ENCODE measurements at places on chromosomes 4 and X. TPM values are rescaled to one million over a fixed set of nuclear protein-coding genes. Genes with fewer than 3 reads are reported as not detected.
A peak's percentile ranks its signal among the peaks of the same experiment; 100 is the strongest.

- peak; percentile 43 for DNase-seq
Measured at GRCh38 chrX:74925225-74926088, at the start of gene NEXMIF. Gene NEXMIF, minus strand, starts transcription at chrX:74925452.

Gene DNAAF6
- total RNA-seq = not detected

DNA sequence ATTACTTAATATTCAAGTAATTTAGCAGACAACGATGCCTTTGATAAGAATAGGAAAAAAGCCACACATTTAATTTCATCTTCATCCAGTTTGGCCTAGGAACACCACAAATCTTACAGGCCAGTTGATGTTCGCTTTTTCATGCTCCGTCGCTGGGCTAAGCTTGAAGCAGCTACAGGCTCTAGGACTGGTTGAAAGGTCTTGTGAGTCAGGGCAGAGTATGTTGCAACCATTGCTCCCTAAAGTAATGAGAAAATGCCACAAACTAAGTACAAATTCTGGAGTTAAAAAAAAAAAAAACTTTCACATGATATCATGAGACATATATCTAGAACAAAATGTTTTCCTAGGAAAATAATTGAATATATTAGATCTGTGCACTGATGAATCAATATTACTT, 123.8 kb downstream of the RPS6KA6 start:
- no peak for DNase-seq

GRCh38 chr4:7967501-7968261, 28.0 kb upstream of the AFAP1 start:
- no peak for DNase-seq

DNA sequence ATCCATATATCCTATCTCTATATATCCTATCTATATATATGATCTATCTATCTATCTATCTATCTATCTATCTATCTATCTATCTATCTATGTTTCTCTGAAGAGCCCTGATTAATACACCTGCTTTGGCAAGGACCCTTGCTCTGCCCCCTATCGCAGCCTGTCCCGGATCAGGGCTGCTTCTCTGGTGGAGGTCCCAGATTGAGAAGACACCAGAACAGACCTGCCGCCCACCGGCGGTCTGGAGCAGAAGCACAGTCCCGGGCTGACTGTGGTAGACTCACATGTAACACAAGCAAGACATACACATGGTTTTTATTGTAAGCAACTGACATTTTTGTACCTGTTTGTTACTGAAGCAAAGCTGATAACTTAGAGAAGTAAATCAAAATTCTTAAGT, 52.8 kb downstream of the ING2 start:
- no peak for DNase-seq

DNA sequence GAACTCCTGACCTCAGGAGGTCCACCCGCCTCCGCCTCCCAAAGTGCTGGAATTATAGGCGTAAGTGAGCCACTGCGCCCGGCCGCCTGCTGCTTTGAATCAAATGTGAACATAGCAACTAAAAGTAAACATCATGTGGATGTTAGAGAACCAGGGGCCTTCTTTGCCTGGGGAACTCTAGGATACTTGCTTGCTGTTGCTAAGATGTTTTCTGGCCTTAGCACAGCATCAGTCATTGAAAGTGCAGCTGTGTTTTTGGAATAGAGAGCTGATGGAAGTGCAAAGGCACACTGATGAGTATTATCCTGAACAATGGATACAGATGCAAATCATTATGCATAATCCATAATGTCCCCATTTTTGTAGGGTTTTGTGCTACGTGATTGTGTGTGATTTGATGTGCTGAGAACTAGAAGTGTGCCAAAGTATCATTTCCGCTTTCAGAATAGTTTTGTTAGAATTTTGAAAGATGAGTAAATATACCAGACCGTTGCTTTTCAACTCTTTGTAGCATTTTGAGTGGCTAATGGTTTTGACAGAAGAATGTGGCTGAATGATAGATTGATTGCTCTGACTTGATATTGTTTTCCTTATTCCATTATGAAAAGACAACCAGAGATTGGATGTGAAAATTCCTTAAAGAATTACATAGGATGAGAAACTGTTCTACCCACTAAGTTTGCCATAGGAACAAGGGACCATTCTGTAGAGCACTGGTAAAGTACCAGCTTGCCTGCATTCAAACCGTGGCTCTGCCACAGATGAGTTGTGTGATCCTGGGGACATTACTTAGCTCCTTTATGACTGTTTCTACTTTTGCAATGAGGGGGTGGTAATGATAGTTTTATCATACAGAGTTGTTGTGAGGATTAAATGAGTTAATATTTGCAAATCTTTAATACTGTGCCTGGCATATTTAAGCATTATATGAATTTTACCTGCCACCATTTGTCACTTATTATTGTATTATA, 74.7 kb downstream of the REPS2 start:
- no peak for DNase-seq

GRCh38 chrX:17689971-17690409, 47.3 kb upstream of the SCML1 start:
- peak; percentile 29 for DNase-seq

Gene LEF1
- total RNA-seq = 325 TPM

DNA sequence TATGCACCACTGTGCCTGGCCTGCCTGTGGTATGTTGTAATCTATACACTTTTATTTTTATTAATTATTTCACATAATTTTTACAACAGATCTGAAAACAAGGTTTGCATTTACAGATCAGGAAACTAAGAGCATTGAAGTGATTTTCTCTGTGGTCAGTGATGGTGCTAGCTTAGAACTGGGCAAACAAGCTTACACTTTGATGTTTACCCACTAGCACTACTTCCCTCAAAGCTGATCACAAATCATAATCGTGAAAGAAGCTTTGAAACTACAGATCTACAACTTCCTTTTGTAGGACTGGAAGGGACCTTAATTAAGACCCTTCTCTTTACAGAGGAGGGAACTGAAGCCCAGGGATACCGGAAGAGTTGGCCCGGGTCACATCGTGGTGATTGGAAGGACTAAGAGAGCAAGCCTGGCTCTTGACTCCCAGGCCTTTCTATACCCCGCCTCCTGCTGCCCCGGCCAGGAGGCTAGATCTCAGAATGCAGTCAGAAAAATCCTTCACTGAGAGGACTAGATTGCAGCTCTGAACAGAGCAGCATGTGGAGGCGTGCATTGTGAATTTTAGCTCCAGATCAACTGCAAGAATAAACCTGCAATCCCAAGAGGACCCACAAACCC, 93.7 kb upstream of the ZNF827 start:
- no peak for DNase-seq

Gene FAM9A
- not detected for total RNA-seq

DNA sequence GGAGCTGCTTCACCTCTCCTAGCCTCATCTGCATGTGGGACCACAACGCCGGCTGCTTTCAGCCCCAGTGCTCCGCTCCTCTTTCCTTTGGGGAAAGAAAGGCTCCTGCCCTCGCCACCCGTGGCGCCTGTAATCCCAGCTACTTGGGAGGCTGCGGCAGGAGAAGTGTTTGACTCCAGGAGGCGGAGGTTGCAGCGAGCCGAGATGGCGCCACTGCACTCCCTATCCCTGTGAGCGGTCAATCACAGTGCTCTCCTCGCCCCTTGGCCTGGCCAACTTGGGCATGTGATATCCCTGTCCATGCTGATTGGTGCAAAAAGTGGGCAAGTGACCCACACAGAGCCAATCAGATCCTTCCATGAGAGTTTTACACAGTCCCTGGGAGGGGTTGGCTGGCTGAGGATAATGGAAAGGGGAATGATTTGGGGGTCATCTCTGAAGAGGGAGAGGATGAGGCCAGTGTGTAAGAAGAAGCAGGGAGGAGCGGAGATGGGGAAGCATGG, 56.2 kb downstream of the WFS1 start:
- no peak for DNase-seq

Gene CTAG2
- not detected for total RNA-seq

DNA sequence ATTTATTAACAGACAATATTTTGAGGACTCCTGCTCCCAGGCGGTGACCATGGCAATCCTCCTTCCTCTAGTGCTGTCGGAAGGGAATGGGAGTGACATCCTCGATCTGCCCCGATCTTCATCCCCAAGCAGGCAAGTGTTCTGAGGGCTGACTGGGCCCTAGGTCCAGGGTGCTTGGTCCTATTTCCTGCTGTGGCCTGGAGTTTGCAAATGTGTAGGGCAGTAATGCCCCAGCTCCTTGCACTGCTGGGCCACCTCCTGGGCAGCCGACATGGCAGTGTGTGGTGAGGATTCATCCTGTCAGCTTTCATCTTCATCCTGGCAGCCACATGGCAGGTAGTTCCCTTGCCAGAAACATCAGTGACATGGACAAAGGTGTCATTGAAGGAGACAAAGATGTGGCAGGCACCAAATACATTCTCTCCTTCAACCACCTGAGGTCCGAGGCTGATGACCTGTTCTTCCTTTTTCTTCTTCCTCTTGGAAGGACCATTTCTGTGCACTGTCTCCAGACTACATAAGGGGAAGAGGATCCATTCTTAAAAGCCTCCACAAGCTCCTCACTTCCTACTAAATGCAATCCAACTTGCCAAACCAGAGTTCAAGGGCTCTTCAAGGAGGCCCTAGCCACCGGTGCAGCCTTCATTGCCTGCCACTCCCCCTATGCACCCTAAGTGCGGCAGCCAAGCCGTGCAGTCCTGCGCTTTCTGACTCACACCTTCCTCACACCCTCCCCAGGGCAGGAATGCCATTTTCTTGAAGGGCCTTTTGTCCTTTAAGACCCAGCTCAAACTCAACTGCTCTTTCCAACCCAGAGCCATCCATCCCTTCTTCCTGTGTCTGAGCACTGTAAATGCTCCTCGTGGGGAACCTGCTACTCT, 65.7 kb downstream of the TMEM154 start:
- DNase-seq = no peak

Gene EDA
- 2.4 TPM for total RNA-seq

Gene SLC26A1
- 0.35 TPM for total RNA-seq

DNA sequence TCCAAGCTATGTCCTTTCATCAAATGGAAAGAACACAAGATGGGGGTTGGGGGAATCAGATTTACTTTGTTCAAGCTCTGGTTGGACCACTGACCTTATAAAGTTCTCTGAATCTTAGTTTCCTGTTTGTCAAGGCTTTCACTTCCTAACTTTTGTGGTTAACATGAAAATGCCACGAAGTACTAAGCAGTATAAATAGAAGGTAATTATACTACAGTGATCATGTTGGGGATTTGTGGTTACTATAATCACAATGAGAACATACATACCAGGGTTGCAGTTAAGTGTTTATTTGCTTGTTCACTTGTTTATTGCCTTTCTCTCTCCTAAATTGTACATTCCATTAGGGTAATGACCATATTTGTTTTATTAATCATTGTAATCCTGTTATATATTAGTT, 53.2 kb downstream of the SPRY1 start:
- peak; percentile 16 for DNase-seq

DNA sequence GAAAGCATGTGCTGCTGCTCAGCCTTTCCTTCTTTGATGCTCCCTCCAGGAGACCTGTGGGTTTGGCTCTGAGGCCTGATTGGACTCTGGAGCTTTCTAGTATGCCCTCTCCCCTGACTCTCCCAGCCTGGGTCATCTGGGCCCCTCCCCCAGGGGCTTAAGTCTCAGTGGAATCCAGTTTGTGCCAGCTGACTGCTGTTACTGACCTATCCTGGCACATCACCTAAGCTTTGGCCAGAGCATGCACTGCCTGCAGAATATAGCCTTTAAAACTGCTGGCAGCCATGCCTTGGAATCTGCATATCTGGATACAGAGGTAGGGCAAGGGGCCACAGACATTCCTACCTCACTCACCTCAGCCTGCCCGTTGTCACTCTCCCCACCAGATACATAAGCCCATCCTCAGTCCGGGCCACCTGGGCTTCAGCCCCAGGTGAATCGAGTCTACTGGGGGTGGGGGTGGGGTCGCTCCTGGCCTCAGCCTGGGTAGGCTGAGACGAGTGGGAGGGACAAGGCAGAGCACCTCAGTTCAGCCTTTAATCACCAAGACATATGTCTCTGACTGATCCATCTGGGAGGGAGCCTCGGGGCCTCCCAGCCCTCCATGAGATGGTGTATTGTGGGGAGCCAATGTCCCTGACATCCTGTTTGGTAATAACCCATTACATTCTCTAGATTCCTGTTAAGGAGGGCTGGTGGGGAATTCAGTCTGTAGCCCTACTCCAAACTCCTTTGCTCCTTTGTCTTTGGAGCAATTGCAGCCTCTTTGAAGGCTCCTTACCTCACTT, 61.2 kb downstream of the STARD8 start:
- no peak for DNase-seq

Gene PTCHD1
- total RNA-seq = not detected

GRCh38 chr4:182583703-182584415, 333.3 kb downstream of the DCTD start:
- DNase-seq = no peak

GRCh38 chr4:635851-636627, 10.7 kb downstream of the PDE6B start:
- DNase-seq = no peak

- DNase-seq = no peak
Measured at GRCh38 chr4:85829276-85830051, 354.5 kb downstream of the ARHGAP24 start.

Gene MAGEA12
- total RNA-seq = not detected

- DNase-seq = no peak
Measured at GRCh38 chr4:44845309-44845708, 119.0 kb upstream of the GNPDA2 start.

DNA sequence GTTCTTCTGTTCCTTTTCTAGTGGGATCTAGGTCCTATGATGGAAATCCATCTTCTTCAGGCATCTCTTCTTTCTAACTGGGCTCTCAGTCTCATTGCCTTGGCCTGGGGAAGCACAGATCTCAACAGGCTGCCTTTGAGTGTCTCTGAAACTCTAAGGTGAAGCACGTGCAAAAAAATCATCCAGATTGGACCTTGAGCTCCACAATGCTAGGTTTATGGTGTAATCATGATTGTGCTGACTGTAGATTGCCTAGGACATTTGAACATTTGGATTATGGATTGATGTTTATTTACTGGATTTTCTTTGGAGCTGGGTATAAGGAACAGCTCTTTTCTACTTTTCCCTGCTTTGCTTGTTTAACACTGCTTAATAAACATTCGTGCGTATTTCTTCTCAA, 191.5 kb upstream of the NR3C2 start:
- no peak for DNase-seq

GRCh38 chr4:8291036-8291682, 21.6 kb downstream of the HTRA3 start:
- no peak for DNase-seq

Gene NLRP2B
- not detected for total RNA-seq

GRCh38 chr4:13545394-13545808, 1.1 kb upstream of the NKX3-2 start:
- DNase-seq = no peak

DNA sequence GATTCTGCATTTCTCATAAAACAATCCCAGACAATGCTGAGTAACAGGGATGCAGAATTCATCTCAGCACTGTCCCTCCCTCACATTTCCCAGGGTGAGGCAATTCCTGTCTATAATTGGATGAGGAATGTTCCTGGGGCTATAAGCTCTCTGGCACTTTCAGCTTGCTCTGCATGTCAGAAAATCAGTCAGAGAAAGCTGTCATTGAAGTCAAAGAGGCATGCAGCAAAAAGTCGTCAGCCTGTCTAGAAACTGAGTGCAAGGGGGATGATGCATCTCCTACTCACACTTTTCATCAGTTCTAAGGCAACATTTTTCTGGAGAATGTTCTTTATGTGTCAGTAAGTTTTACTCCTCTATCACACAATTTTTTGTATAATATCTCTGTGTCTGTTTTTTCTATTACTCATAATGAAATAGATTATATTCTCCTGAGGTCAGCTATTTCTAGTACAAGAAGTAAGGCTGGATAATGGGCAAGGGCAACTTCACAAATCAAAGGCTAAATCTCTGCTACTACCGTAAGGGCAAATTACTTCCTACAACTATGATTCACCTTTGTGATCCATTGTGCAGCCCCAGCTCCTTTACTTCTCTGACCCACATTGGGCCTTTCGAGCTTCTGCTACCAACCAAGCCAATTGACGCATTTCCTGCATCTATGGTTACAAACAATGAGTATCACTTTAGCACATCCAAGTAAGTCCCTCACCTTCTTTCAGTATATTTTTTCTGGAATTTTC, 56.0 kb downstream of the TASL start:
- DNase-seq = no peak
